ENCODE measurements at places on chromosomes 2 and 18. TPM values are rescaled to one million over a fixed set of nuclear protein-coding genes. Genes with fewer than 3 reads are reported as not detected.

GRCh38 chr2:213766062-213766461, 481.8 kb downstream of the SPAG16 start:
- DNase-seq = no peak

- no peak for DNase-seq
These were observed 136.5 kb downstream of the LRRTM1 start for GRCh38 chr2:80168037-80168436.

GRCh38 chr2:229269941-229270340, 1.1 kb downstream of the PID1 start:
- DNase-seq = no peak

- DNase-seq = peak; percentile 71
These were observed 27.3 kb downstream of the GKN2 start for GRCh38 chr2:68925295-68925896.

The ARHGEF33 gene
- total RNA-seq = not detected

The SPP2 gene
- not detected for total RNA-seq

The DLX1 gene
- 0.18 TPM for total RNA-seq
